A549 (cell line): ENCODE measurements at places on chromosomes 5 and 9.

- no peak for DNase-seq
Measured at GRCh38 chr9:116629634-116630033, 57.5 kb upstream of the TRIM32 start.

DNA sequence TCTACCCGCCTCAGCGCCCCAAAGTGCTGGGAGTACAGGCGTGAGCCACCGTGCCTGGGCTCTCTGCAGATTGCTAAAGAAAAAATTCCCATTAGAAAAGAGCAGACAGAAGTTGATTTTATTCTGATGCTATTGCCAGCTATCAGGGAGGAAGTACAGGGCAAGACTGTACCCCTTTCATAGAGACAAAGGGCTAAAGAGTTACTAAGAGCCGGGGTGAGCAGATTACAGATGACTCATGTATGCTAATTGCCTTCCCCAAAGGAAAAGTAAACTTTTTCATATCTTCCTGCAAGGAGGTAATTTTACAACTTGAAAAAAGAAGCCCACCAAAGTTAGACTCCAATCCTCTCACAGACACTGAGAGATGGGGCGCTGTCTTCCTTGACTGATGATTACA, 42.3 kb upstream of the MCTP1 start:
- no peak for DNase-seq

GRCh38 chr9:89854715-89855475, 250.1 kb downstream of the GADD45G start:
- no peak for DNase-seq

- no peak for DNase-seq
Measured at GRCh38 chr5:157857816-157858526, 974 bp downstream of the CLINT1 start.

DNA sequence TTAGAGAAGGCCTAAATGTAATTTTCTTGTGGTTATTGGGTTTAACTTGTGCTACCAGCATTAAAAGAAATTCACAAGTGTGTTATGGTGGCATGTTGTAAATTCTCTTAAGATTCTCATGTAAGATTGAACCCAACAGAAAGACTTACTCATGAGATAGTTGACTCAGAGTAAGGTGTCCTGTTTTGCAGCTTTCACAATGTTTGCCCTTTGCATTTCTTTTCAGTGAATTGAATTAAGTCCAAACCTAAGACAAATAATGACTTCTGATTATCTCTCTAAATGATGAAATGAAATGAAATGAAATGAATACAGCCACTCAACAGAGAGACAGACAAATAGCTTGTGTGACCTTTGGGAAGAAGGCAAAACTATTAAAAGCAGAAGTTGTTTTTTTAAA, 1696.9 kb upstream of the WWC1 start:
- no peak for DNase-seq

- DNase-seq = no peak
Measured at GRCh38 chr5:174414315-174414710, 310.1 kb upstream of the MSX2 start.

DNA sequence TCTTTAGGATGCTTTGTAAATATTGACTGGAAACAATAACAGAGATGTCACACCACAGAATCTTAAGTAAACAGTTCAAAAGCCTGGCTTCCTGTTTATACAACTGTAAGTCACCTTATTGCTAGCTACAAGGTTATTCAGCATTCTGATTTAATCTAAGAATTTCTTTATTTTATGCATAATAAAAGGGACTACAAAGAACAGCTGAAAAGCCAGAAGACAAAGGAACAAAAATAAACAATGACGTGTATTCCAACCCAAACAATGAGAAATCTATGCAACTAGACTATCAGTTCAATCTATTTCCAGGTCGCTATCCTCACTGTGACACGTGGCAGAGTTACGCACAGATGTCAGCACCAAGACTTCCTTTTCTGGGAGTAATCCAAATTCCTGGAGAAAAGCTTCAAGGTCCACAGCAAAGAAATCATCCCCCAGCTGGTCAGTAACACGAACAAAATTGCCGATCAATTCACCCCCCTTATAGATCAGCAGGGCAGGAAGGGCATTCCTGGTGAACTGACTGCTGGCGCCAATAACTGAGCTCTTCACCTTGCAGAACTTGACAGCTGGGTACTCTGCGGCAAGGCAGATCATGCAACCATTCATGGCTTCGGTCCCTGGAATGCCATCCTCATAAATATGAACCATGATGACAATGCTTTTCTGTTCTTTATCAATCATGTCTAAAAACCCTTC, 8.4 kb downstream of the PDCL start:
- no peak for DNase-seq
